ENCODE measurements at places on chromosomes 5 and 9.

GRCh38 chr5:125536582-125536981 is 790.1 kb upstream of the ZNF608 start:
- DNase-seq = no peak

DNA sequence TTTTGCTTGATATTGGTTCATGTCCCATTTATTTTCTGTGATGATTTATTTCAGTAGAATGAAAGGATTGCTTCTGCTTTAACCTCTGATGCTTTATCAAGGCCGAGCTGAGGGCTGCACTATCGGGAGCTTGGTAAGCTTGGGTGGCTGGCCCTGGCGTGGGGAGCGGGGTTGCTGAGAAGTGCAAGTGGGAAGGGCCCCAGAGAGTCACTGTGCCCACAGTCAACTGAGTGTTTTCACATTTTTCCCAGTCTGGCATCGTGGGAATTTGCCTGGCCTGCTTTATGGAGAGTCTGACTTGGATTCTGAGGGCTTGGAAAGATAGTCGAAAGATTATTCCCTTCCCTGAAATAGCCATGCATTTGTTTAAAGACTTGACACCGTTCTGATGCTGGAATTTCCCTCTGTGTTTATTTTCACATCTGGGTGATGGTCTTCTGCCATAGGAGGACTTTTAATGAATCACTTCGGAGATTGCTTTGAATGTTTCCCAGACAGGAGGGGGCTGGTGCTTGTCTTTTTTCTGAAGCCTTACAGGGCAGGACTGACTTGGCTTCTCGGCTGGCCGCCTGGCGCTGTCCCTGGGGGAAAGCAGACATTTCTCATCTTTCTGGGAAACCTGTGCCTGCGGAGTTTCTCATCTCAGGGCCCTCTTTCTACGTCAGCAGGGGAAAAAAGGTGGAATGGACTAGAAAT is 139.0 kb downstream of the BOD1 start:
- DNase-seq = no peak

DNA sequence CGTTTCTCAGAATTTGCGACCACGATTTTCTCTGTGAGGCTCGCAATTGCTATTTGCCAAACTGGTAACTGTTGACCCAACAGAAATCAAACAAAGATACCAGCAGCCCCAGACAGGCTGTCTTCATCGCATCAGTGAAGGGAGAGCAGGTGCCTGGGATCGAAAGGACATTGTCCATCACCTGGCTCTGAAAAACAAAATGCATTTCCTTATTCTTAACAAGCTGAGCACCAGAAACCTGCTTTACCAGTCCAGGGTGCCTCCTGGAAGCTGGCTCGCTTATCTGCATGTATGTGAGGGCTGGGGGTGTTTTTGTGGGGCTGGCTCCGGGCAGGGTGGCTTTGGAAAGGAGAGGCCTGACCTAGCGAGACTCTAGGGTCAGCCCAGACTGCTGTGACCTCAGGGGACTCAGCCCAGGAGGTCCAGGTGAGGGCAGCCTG is 24.7 kb downstream of the WWC1 start:
- no peak for DNase-seq

GRCh38 chr9:97237311-97237786 is 70.1 kb upstream of the CCDC180 start:
- no peak for DNase-seq

- no peak for DNase-seq
These were observed 41.7 kb upstream of the CLK4 start for GRCh38 chr5:178668579-178668978.

- no peak for DNase-seq
These were observed 44.1 kb upstream of the TNFAIP8 start for GRCh38 chr5:119311688-119312087.

DNA sequence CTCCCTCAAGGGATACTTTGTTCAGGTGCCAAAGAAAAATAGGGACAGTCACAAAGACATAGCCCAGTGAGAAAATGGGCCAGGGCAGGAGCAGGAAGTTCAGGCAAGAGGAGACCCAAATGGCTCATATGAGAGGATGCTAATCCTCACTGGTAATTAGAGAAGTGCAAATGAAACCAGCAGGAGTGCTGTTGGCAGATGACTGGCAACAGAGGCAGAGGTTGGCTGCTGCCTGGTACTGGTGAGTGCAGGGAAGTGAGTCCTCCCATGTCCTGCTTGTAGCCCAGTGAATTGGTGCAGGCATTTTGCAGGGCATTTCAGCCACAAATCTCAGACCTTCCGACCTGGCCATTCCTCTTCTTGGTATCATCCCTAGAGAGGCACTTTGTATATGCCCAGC is 23.5 kb downstream of the ODF2 start:
- DNase-seq = no peak

- DNase-seq = no peak
These were observed 1.3 kb downstream of the MAN1B1 start for GRCh38 chr9:137088121-137088520.

GRCh38 chr9:95573463-95573862 is 56.7 kb upstream of the PTCH1 start:
- no peak for DNase-seq

GRCh38 chr9:28105001-28105400 is 531.7 kb upstream of the C9orf72 start:
- DNase-seq = no peak

DNA sequence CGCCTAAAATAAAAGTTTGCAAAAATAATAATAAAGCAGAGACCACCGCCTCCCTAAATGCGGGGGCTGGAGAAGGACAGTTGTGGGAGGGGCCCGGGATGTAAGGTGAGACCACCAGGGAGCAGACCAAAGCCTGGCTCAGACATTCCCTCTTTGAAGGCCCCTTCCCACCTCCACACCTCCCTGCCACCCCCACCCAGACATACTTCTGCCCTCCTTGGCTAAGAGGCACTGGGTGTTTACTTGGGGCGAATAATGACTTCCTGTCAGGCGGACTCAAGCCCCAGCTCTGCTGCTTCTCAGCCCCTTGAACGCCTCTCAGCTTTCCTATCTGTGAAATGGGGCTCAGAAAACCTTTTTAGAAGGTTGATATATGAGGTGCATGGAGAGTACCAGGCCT is 58.8 kb upstream of the GGTA1 start:
- no peak for DNase-seq

GRCh38 chr5:175328687-175329086 is 115.3 kb downstream of the DRD1 start:
- no peak for DNase-seq
